ENCODE measurements at places on chromosomes 7 and 10.
A peak's percentile ranks its signal among the peaks of the same experiment; 100 is the strongest.

DNA sequence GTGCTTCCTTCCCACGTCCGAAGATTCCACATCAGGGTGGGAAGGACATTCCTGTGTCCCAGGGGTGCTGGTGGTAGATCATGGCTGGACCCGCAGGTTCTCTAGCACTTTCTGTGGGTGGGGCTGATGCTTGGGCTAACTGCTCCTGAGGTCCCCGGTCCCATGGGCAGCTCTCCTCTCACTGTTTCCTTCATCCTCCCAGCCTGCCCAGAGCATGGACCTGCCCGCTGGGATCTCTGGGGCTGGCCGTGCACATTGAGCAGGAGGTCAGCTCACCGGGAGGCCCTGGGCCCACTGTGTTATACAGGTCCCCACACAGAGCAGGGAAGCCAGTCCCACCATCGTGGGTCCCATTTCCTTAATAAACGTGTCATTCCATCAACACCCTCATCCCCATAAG is 502.3 kb downstream of the TCERG1L start:
- DNase-seq = no peak

- DNase-seq = no peak
These were observed 208.4 kb upstream of the KCND2 start for GRCh38 chr7:120064565-120064964.

DNA sequence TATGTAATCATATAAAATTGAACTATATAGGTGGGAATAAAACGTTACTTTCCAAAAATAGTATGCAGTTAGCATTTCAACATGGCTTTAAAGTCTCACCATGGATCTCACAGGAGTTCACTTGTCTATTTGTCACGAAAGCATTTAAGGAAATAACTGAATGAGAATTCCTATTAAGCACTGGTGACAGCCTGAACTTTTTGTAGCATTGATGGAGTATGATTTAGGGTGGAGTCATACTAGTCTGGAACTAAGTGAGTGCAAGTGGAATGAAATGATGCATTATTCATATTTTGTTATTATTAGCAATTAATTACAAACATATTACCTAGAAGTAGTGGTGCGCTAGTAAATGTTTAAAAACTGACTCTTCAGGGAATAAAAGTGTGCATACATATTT is 26.0 kb upstream of the HIBADH start:
- no peak for DNase-seq

GRCh38 chr7:139854803-139855497 is 25.9 kb downstream of the TBXAS1 start:
- DNase-seq = no peak

DNA sequence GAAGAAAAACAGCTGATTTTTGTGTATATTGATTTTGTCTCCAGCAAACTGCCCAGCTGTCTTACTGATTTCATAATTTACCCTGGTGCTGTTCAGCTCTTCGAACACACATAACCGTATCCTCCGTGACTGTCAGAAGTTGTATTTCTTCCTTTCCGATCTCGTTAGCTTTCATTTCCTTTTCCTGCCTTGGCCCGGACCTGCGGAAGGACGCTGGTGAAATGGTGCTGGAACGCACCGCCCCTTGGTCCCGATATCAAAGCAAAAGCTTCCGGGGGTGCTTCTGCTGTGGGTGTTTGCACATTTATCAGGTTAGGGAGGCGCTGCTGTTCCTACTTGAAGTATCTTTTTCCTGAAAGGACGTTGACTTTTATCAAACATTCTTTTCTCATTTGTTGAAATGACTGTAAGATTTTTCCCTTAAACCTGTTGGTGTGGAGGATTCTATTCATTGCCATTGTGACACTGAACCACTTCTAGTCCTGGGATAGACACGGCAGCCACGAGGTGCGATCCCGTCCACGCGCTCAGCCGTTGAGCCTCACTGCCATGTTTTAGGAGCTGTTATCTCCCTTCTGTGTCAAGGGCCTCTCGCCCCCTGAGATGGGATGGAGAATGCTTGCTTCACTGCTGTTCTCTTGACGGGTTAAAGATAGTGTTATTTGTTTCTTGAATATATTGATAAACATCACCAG is 72.6 kb downstream of the FOXL3 start:
- no peak for DNase-seq

DNA sequence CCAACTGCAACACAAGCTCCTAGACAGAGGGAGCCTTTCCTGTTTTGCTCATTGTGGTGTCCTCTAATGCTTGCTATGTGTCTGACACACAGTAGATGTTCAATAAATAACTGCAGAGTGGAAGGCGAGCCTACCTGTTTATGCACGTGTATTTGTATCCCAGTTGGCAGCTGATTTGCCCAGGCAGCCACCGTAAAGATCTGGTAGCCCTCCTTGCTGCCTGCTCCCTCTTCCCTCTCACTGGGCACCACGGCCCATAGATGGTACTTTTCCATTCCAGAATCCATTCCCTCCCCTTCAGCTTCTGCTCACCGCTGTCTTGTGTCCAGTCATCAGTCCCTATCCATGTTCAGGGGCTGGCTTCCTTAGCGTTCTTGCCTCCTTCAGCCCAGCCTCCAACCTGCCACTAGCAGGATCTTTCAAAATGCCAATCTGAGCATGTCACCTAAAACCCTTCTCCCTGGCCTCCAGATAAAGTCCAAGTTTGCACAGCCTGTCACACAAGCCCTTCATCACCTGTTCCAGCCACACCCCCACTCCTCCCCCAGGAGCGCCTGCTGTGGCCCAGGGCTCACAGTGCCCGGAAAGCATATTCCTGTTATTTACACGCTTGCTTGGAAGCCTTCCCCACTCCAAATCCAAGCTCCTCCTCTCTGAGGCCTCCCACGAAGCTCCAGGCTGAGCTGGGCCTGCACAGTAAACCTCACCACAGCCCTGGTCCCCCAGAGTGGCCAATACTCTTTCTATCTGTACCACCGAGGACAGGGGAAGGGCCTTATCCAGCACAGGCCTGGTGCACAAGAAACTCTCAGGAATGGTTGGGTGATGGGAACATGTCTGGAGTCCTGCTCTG is 21.0 kb downstream of the ZCCHC24 start:
- DNase-seq = no peak

- no peak for DNase-seq
These were observed 114.8 kb downstream of the SPAG6 start for GRCh38 chr10:22460101-22460500.

DNA sequence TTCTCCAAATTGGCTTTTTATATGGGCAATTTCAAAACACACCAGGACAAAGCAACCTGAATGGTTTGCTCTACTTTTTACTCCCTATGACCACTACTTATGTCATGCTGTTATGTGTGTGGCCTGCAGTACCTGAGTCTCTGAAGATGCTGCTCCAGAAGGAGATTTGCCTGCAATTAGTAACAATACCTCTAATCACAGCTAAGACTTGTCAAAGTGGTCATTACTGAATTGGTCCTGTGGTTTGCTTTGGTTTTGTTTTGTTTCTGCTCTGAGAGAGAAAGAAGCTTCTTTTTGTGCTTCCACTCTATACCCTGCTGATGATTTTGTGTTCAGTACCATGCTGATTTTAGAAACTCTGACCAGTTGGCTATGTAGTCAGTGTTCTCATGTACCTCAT is 25.5 kb downstream of the HGF start:
- DNase-seq = no peak

- DNase-seq = no peak
These were observed 62.6 kb downstream of the CCNY start for GRCh38 chr10:35398908-35399307.

DNA sequence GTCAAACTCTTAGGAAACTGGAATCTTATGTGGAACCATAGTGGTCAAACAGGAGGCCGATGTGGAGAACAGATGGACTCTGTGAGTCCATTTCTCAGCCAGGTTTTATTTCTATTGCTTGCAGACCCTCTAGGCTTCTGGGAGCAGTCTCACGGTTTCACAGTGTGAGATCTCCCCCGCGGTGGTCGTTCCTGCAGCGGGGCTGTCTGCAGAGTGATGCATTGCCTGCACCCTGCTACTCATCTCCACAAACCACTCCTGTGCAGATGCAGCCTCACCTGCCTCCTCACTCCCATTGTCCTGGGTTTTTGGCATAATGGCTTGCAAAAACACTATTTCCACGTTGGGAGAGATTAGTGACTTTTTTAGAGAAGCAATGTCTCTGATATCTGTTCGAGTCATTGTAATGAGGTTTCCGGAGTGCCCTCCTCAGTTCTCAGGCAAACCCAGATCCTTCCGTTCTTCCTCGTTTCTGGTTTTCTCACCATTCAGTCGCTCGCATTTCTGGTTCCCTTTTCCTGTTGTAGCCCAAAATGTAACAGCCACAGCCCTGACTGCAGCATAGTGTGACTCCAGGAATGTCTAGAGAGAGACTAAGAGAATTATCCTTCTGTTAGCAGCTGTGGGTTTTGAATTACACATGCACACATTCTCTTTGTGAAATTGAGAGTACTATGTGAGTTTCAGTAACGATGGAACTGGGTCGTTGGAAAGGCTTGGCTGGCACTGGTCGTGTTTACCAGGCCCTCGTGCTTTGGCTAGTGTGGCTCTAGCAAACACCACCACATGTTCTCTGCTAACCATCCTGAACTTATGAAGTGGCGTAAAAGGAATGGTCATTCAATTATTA is 30.2 kb downstream of the ACADSB start:
- DNase-seq = peak; percentile 11

- no peak for DNase-seq
These were observed 75.0 kb downstream of the ARHGAP12 start for GRCh38 chr10:31853629-31854028.

- DNase-seq = no peak
These were observed 49.5 kb downstream of the SMURF1 start for GRCh38 chr7:99094401-99094800.

DNA sequence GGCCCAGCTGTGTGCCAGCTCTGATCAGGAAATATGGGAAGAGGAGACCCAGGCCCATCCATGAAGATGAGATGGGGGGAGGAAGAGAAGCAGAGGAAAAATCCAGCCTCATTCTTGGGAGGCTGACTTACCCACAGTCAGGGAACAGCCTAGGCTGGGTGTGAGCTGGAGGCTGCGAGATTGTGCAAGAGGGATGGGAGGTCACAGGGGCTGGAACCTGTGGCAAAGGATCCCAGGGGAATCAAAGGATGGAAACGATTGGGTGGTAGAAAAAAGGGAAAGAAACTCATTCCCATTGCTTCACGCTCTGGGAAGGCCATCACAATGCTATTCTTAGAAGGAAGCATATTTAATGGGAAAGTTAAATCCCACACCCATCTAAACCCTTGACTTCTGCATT is 26.7 kb upstream of the CRHR2 start:
- DNase-seq = no peak

DNA sequence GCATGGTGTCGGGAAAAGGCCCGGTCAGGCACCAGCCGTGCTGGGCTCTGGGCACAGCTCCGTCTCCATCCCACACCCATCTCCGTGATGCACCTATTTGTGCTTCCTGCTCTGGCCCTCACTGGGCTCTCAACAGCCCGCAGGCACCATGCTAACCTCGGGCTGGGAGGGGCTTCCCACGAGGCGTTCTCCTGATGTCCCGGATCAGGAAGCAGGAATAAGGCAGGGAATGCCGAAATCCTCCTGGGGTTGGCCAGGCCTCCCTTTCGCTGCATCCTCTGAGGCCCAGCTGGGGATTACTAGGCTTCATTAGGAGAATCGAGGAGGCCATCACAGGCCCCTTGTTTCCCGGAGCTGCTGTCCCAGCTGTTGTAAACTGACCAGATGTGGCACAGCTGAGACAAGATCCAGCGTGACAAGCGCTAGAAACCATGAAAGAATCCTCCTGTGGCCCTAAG is 72.0 kb downstream of the FAM53B start:
- DNase-seq = peak; percentile 68

- no peak for DNase-seq
These were observed 123.3 kb downstream of the PAXIP1 start for GRCh38 chr7:154879629-154880028.

GRCh38 chr7:111640416-111640815 is 78.1 kb upstream of the IMMP2L start:
- no peak for DNase-seq

DNA sequence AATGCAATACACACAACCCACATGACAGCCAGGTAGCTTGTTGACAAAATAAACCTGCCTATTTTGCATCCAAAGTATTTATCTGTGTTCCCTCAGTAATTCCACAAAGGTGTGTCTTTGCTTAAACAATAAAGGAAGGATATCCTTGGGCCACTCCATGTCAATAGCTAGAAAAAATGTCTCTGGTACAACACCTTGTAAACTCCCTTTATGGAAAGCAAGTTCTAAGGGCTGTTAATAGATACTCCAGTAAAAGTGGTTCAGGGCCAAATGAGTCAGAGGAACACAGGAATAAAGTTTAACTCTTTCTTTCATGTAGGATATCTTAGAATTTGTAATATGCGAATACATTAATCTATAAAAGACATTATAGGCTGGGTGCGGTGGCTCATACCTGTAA is 96.9 kb upstream of the LRRTM3 start:
- no peak for DNase-seq
